ENCODE measurements at places on chromosomes 1 and 21. TPM values are rescaled to one million over a fixed set of nuclear protein-coding genes. Genes with fewer than 3 reads are reported as not detected.

GRCh38 chr1:111285879-111286278 is 4.8 kb upstream of the CHIA start:
- no peaks in the 10 kb centered on the region for H3K36me3 ChIP-seq
- H3K4me3 ChIP-seq, result no peak overlapping the region
- H3K4me1 ChIP-seq, result no peaks in the 10 kb centered on the region
- DNase-seq, result no peak
- no peak overlapping the region for H3K27ac ChIP-seq

GRCh38 chr1:30822966-30823581 is 65.5 kb upstream of the LAPTM5 start:
- peaks cover 6% of the 10 kb centered on the region for H3K4me1 ChIP-seq
- no peak overlapping the region for H3K4me3 ChIP-seq

GRCh38 chr1:234683861-234684632 is 74.1 kb upstream of the IRF2BP2 start:
- H3K4me1 ChIP-seq, result peaks cover 4% of the 10 kb centered on the region
- H3K27me3 ChIP-seq, result no peaks in the 10 kb centered on the region
- DNase-seq, result peak; percentile 53
- H3K4me3 ChIP-seq, result no peak overlapping the region

GRCh38 chr1:236692128-236692527 is 5.8 kb downstream of the ACTN2 start:
- no peak for DNase-seq
- no peak overlapping the region for H3K27ac ChIP-seq
- no peak overlapping the region for H3K4me3 ChIP-seq
- H3K4me1 ChIP-seq, result no peaks in the 10 kb centered on the region
- H3K36me3 ChIP-seq, result no peaks in the 10 kb centered on the region

S100A10 gene
- total RNA-seq, result 160 TPM

- no peaks in the 10 kb centered on the region for H3K27me3 ChIP-seq
- DNase-seq, result no peak
- H3K4me3 ChIP-seq, result no peak overlapping the region
- no peaks in the 10 kb centered on the region for H3K4me1 ChIP-seq
Measured at GRCh38 chr1:25837262-25837875, 17.6 kb downstream of the MTFR1L start.

NBPF11 gene
- 9.0 TPM for total RNA-seq

DNA sequence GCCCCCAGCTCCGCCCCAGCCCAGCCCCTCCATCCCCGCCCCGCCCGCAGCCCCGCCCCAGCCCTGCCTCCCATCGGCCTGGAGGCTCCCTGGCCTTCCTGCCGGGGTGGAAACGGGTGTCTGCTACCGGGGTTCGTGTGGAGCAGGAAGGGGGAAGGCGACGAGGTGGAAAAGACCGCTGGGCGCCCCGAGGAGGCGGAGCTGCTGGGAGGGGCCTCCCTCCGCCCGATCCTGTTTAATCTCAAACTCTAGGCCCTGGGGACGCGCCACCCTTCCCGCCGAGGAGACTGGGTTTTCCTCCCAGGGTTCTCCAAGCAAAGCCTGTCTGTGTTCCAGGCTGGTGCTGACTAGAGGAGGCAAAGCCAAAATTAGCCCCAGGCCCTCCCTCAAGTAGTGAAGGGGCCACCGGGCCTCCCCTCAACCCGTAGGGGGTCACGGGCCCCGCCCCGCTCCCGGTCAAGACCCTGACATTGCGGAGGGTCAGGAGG is 16.2 kb upstream of the TTLL10 start:
- peak overlapping the region; percentile 53 for H3K4me3 ChIP-seq
- no peak overlapping the region for H3K27ac ChIP-seq
- H3K4me1 ChIP-seq, result no peaks in the 10 kb centered on the region
- peaks cover 16% of the 10 kb centered on the region for H3K36me3 ChIP-seq
- DNase-seq, result peak; percentile 84

- H3K36me3 ChIP-seq, result no peaks in the 10 kb centered on the region
- H3K27me3 ChIP-seq, result no peaks in the 10 kb centered on the region
- H3K4me1 ChIP-seq, result no peaks in the 10 kb centered on the region
- no peak overlapping the region for H3K4me3 ChIP-seq
Measured at GRCh38 chr1:162854245-162854882, 6.6 kb downstream of the CCDC190 start.

IL19 gene
- not detected for total RNA-seq

CR1 gene
- 0.04 TPM for total RNA-seq

GRCh38 chr1:90133133-90133532 is 138.2 kb downstream of the ZNF326 start:
- DNase-seq, result peak; percentile 36
- H3K27ac ChIP-seq, result no peak overlapping the region
- H3K4me1 ChIP-seq, result no peaks in the 10 kb centered on the region
- no peak overlapping the region for H3K4me3 ChIP-seq
- H3K36me3 ChIP-seq, result no peaks in the 10 kb centered on the region

DNA sequence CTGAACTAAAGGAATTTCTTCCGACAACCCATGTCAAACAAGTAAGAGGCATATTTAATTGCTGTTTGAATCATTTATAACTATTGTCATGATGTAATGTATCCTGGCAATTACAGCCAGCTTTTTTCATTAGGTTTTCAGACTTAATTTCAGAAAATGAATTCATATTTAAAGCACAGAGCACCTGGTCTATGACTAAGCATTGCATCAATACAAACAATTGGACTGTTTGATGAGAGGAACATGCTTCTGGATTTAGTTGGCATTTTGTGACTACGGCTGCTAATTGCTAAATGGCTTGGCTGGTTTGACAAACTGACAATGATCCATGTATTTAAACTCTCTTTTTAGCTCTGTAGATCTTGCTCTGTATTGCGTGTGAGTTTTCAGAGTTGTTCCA is 853.4 kb downstream of the NCAM2 start:
- H3K4me3 ChIP-seq, result no peak overlapping the region
- DNase-seq, result no peak
- no peak overlapping the region for H3K27ac ChIP-seq
- H3K36me3 ChIP-seq, result no peaks in the 10 kb centered on the region
- H3K4me1 ChIP-seq, result no peaks in the 10 kb centered on the region

DNA sequence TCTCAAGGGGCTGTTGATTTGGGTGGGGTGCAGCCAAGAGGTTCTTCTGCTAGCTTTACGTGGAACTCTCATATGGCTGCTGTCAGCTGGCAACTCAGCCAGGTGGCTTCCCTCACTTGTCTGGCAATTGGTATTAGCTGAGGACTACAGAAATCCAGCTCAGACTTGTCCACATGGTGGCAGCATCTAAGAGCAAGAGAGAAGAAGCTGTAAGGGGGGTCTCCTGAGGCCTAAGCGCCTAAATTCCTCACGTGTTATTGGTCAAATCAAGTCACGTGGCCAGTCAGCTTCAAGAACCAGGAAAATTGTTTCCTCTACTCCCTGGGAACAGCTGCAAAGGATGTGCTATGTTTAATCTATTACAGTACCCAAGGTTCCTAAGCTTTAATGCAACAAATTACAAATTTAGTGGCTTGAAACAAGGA is 4.2 kb upstream of the DYRK3 start:
- no peak overlapping the region for H3K27ac ChIP-seq
- H3K4me3 ChIP-seq, result no peak overlapping the region
- H3K36me3 ChIP-seq, result no peaks in the 10 kb centered on the region
- DNase-seq, result peak; percentile 93
- no peaks in the 10 kb centered on the region for H3K27me3 ChIP-seq

C8A gene
- total RNA-seq, result not detected

HMGB4 gene
- total RNA-seq, result not detected

MAP1LC3C gene
- total RNA-seq, result 3.5 TPM

LCE2C gene
- not detected for total RNA-seq

All from H9 (cell line).